ENCODE measurements at places on chromosomes 3 and 15. TPM values are rescaled to one million over a fixed set of nuclear protein-coding genes. Genes with fewer than 3 reads are reported as not detected.

DNA sequence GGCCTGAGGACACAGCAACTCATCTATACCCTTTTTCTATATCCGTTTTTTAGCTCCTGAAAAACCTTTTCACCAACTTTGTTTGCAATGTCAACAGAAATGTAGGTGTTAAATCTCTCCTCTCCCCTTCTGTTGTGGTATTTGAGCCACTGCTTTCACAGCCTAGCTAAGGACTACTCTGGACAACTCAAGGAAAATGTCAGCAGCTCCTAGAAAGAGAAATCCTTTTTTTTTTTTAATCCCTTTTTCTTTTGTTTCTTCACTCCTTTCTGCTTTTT, 176.6 kb downstream of the KLHL25 start:
- DNase-seq = no peak

Gene ACTC1
- not detected for total RNA-seq

Gene SFMBT1
- total RNA-seq = 14.0 TPM

Gene AQP9
- total RNA-seq = 159 TPM

DNA sequence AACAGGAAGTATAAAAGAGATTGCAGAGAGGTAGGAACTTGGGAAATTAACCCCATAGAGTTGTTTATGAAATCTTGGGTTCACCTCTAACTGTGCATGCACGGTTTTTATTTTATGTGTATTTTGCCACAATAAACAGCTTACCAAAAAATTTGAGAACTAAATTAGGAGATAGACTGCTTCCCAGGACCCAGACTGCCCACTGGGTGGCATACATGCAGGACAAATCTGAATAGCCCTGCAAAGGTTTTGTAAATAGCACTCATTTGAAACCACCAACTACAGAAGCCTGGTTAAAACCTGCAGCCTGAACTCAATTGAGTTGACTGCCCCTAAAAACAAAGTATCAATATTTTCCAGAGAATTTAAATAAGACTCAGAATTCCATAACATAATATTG, 96.4 kb upstream of the SLCO2A1 start:
- no peak for DNase-seq

- no peak for DNase-seq
Measured at GRCh38 chr15:70197318-70197944, 99.7 kb upstream of the TLE3 start.

DNA sequence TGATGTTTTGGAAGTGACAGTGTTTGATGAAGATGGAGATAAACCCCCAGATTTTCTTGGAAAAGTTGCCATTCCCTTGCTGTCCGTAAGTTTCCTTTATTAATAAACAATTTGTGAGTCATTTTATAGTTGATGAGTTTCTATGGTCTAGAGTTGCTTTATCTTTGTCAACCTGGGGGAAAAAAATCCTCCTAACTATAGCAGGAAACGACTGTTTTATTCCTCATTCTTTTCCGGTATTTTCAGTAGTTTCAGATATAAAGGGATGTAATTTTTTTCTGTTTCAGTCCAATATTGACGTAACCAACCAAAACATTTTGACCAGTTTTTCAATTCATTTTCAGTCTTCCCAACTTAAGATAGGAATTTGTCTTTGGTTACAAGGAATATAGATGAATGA, 154.1 kb downstream of the MCTP2 start:
- DNase-seq = no peak

Gene ENTPD3
- not detected for total RNA-seq

GRCh38 chr15:47972738-47973137, 148.1 kb upstream of the SLC24A5 start:
- DNase-seq = no peak

GRCh38 chr3:175149675-175150074, 290.5 kb downstream of the NAALADL2 start:
- DNase-seq = peak; percentile 65

Gene DZIP1L
- 1.6 TPM for total RNA-seq
